ENCODE measurements at places on chromosomes 5 and 9.

DNA sequence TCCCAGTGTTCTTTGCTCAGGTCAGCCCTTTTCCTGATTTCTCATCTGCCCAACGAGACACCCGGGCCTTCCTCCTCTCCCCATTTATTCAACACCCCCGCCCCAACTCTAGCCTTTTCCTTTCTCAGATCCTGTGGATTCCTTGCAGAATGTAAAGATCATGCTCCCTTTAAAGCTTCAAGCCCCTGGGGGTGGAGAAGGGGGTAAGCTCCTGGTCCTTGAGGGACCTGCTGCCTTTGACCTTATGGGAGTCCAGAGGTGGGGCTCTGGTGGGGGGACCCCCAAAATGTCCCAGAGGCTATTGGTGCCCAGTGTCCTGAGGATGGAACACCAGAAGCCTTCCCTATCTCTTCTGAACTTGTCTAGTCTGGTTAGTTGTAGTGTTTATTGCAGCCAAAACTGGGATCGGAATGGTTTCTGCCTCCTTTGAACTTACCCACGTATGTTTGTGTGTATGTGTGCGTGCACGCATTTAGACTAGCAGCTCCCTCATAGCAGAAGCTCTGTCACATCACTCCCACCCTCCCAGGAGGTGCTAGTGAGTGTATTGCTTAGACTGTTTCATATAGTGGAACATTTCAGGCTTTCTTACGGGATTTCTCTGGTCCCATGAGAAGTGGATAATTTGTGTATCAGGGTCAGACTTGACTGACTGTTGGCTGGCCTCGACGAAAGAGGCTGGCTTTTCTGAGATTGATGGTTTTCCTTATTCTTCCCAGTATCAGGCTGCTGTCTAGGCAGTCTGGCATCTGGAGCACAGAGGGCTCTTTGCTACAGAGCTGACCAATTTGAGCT, 1.1 kb downstream of the GALNT10 start:
- DNase-seq: no peak

DNA sequence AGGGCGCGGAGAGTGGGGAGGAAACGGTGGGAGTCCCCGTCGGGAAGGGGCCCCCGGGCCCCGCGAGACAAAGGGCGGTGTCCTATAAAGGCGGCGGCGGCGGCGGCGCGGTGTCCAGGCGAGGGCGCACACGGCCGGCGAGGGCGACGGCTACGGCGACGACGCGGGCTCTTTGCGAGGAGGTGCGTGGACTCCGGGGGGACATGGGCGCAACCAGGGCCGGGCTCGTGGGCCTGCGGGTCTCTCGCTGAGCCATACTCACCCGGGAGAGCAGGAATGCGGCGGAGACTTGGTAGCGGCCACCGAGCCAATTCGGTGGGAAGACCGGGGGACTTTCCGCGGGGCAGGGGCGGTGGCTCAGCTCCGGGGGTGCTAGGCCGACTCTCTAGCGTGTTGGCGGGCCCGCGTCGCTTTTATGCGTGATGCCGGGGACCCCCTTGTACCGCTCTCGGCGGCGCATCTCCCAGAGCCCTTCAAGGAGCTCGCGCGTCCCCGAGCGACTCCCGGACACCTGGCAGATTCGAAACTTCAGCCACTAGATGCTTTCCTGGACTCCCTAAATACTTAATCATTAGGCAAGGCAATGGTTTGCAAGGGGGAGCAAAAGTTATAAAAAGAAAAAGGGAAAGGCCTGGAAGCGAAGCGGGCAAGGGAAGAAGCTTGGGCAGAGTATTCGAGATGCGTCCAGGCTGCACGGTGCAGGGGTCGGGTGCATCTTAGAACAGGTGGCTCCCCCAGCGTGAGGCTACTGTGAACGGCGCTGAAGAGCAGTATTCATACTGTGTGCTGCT, 5.9 kb upstream of the TAL2 start:
- no peak for DNase-seq

DNA sequence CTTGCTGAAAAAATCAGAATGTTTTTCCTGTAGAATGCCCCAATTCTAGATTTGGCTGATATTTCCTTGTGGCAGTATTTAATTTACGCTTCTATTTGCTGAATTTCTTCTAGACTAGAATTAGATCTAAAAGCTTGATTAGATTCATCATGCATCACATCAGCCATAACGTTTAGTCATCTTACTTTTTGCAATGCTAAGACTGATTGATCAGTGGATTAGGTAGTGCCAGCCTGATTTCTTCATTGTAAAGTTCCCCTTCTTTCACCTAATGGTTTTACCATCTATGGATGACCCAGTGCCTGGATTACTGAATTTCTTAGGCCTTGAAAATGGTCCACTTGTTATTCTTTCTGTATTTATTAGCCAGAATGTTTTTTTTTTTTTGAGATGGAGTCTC, 83.9 kb downstream of the PBX3 start:
- DNase-seq: no peak

GRCh38 chr5:74648835-74649293, 8.3 kb upstream of the ENC1 start:
- DNase-seq: no peak

- DNase-seq: no peak
Observed at GRCh38 chr5:151357097-151357496, 9.7 kb upstream of the SLC36A2 start.

DNA sequence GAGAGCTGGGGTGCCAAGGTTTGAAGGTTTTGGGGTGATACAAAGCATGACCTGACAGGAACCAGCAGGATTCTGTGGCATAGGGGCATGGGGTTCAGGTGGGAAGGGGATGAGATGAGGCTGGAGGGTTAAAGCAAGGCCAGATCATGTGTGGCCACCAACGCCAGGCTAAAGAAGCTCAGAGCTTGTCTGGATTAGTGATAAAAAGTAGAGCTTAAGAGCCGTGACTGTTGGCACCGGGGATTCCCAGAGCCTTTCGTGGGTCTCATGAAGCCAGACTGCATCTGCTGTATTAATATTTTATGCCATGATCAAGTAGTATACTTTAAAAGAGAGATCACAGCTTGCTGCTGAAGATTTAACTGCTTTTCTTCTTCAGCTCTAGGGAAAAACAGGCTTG, 8.5 kb upstream of the GSN start:
- no peak for DNase-seq

- DNase-seq: no peak
Observed at GRCh38 chr9:34170237-34170991, 8.4 kb upstream of the UBAP1 start.

DNA sequence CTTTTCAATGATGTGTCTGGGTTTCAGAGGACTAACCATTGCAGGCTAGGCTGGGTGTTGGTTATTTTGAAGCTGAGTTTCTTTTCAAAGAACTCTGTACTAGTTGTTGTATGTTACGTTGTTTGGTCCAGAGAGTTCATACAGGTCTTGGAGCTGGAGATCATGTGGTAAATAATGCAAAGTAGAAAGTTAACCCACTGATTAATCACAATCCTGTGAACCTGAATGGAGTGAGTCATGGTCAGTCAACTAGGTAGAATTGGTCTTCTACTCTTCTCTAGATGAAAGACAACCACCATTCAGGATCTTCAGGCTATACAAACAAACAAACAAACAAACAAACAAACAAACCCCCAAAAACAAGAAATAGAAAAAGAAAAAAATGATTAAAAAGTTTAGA, 388.9 kb upstream of the ACTBL2 start:
- DNase-seq: no peak

GRCh38 chr5:112106878-112107277, 312.2 kb downstream of the EPB41L4A start:
- no peak for DNase-seq

- DNase-seq: no peak
Observed at GRCh38 chr9:120343416-120343815, 236.6 kb downstream of the CDK5RAP2 start.
